ENCODE measurements at places on chromosomes 2 and 18.

GRCh38 chr18:58902961-58903360 lies 38.3 kb downstream of the ZNF532 start:
- DNase-seq: no peak

DNA sequence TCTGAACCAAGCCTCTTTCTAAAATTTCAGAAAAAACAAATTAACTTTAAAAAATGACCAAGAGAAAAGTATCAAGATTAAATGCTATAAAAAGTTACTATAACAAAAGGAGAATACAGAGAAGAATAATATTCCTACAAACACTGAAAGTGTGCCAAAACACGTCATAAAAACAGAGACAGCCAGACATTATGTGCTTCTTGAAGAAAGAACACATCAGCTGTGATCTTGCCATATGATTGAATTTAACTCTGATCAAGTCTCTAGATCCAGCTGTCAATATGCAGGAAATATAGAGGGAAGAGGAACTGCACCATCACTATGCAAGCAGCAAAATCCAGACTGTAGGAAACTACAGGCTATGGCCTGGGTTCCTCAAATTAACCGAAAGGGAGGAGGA lies 33.7 kb upstream of the COL5A2 start:
- DNase-seq: no peak

DNA sequence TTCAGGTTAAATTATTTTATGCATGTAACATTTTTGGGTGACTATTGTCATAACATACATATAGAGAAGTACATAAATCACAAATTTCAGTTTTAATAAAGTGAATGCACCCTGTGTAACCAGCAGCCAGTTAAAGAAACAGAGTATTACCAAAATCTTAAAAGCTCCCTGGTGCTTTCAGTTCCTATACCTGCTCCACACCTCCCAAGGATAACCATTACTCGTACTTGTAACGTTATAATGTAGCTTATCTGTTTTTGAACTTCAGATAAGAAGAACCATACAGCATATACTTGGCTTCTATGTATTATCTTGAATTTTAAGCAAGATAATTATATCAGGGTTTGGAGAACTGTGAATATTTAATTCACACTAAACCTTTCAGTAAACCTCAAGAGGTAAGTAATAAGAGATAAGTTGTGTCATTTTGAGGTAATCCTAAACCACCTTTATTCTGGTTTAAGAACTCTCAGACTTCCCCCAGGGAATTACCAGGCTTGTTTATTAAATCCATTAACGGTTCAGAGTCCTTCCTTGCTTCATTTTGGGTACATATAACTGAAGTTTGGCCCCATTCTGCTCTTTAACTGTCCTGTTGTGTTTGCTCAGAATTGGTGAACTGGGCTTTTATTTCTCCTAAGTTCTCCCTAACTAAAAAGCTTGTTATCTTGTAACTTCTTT lies 58.6 kb downstream of the LCLAT1 start:
- DNase-seq: no peak

DNA sequence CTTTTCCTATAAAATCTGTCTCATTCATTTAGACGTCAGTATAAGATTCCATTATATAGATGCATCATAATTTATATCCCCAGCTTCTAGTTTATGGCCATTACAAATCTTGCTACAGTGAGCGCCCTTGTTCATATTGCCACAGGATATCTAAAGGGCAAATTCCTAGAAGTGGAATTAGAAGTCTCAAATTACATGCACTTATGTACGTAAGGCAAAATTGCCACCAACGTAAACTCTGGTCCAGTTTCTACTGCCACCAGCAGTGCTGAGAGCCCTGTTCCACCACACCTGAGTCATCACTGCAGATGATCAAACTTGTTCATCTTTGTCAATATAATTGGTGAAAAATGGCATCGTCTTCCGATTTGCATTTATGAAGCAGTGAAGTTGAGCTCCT lies 90.9 kb upstream of the ID2 start:
- no peak for DNase-seq

DNA sequence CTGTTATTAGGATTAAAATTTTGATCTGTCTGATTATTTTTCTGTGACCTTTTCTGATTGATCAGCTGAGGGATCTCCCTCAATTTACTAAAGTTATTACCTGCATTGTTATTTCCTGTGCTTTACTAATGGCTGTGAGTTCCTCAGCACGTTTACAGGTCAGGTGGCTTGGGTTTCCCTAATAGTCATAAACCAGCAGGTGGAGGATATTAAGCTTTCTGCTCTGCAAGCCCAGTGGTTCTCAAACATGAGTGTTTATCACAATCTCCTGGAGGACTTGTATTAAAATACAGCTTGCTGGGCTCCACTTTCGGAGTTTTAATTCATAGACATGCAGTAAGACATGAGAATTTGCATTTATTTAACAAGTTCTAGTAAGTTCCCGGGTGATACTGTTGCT lies 22.4 kb upstream of the UGP2 start:
- no peak for DNase-seq

DNA sequence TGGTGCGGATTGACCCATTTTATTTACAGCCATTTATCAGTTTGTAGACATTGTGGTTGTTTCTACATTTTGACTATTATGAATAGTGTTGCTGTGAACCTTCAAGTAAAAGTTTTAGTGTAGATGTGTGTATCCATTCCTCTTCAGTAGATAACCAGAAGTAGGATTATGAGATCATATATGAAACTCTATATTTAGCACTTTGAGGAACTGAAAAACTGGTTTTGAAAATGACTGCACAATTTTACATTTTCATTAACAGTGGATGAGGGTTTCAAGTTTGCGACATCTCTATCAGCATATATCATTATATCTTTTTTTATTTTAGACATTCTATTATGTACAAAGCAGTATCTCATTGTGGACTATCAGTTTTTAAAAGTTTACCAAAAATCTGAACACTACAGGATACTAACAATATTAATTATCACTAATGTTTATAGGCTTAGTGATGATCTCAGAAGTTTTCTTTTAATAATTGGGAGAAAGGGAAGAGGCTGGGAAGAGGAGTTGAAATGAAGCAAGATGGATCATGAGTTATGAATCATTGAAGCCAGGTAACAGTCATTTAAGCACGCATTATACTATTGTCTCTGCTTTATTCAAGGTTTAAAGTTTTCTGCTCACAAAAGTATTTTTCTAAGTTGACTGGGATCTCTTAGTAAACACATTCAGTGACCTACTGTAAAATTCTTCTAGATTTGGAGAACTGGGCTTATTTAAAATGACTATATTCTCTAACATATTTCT lies 329.0 kb upstream of the LRATD1 start:
- no peak for DNase-seq

- no peak for DNase-seq
These were observed 46.0 kb upstream of the MBP start for GRCh38 chr18:77178559-77178958.

DNA sequence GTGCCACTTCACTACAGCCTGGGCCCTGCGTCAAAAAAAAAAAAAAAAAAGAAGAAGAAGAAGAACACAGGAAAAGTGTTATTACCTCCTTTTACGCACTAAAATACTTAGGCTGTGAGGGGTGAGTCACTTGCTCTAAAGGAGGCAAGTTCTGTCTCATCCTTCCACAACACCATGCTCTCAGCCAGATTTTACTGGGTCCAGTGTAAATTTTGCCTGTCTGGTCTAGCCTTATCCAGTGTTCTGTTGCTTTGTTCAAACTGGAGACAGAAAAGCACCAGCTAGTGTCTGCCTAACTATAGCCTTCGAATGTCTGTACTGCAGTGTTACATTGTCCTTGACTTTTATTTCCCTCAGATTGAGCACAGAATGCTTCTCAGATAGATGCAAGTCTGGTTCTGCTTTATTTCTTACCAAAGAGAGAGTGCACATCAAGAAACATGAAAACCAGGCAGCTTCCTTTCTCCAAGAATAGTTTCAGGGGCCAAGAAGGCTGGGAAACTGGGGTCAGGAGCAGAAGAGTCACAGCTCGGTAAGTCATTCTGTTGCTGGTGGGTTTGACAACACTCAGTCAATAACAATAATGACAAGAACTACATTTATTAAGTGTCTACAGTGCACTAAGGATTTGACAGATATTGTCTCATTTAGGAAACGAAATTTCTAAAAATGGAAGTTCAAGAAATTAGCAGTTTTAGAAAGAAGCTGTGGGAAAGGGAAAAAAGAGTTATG lies 3.1 kb upstream of the MSGN1 start:
- no peak for DNase-seq

DNA sequence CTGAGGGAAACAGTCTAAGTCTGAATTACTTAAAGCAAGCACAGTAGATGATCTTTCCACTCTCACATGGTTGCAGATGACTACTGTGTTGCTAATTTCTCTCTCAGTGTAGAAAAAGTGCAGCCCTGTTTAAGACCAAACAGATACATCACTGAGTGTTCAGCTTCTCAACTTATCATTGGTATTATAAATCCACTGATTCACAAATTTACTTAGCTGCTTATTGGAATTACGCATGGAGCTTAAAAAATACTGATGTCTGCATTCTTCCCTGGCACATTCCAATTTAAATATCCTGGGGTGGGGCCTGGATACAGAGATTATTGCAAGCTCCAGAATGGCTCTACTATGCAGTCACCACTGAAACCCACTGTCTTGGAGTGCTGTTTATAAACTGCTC lies 411.2 kb downstream of the RND3 start:
- peak; percentile 1 for DNase-seq

DNA sequence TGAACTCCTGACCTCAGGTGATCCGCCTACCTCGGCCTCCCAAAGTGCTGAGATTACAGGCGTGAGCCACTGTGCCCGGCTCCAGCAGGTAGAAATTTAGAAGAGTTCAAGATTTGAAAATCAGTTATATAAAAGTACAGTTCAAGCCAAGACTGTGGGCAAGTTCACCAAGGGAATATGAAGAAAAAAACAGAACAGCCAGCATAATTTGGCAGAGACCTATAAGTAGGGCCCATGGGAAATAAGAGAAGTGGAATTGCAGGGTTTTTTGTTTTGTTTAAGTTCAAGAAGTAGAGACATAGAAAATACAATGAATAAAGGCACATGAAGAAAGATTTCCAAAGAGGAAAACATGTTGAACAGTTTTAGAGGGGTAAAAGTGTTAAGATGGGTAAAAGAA lies 57.9 kb downstream of the BAZ2B start:
- DNase-seq: no peak

DNA sequence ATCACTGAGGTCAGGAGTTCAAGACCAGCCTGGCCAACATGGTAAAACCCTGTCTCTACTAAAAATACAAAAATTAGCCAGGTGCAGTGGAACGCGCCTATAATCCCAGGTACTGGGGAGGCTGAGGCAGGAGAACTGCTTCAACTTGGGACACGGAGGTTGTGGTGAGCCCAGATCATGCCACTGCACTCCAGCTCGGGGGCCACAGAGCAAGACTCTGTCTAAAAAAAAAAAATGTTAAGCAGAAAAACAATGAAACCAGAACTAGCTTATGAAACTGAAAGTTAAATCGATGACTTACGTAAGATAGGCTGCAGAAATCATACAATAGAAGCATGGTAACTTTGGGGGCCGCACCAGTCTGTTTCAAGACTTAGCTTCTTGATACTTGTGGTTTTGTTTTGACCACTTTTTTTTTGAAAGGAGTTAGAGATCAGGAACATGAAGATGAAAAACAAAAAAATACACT lies 6.2 kb upstream of the GPR155 start:
- DNase-seq: no peak

GRCh38 chr2:158460632-158461297 lies 4.0 kb downstream of the PKP4 start:
- DNase-seq: no peak

DNA sequence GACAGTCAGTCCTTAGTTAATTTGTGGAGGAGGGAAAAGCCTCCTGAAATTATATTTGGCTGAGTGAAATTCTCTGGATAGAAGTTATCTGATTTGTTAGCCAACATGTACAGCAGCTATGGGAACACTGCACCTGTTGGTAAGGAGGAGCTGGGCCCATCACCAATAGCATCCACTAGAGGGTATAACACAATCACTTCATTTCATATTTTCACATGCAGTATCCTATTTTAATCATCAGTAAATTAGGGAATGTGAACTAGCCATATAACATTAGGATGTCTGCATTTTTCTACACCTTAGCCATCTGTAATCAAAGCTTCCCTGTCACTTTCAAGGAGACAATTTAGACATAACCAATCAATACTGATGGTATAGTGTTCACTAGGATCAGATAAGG lies 818.4 kb upstream of the CDH2 start:
- no peak for DNase-seq

- DNase-seq: no peak
These were observed 261.1 kb upstream of the AGAP1 start for GRCh38 chr2:235232449-235233433.

DNA sequence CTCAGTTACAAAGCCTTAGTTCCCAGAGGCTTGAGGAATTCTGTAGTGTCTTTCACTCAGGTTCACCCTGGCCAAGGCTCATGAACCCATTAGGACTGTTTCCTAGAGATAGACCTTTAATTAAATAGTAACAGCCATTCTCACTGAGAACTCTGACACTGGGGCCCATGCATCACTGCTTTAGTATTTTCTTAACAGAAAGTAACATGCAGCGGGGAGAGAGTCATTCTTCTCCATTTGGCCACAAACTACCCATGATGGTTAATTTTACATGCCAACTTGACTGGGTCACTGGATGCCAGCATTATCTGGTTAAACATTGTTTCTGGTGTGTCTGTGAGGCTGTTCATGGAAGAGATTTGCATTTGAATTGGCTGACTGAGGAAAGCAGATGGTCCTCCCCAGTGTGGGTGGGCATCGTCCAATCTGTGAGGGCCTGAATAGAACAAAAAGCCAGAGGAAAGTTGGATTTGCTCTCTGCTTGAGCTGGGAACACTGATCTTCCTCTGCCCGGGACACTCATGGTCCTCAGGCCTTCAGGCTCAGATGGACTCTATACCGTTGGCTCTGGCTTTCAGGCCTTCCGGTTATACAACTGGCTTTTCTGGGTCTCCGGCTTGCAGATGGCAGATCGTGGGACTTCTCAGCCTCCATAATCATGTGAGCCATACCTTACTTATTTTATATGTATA lies 5.6 kb upstream of the CPLX4 start:
- DNase-seq: no peak

DNA sequence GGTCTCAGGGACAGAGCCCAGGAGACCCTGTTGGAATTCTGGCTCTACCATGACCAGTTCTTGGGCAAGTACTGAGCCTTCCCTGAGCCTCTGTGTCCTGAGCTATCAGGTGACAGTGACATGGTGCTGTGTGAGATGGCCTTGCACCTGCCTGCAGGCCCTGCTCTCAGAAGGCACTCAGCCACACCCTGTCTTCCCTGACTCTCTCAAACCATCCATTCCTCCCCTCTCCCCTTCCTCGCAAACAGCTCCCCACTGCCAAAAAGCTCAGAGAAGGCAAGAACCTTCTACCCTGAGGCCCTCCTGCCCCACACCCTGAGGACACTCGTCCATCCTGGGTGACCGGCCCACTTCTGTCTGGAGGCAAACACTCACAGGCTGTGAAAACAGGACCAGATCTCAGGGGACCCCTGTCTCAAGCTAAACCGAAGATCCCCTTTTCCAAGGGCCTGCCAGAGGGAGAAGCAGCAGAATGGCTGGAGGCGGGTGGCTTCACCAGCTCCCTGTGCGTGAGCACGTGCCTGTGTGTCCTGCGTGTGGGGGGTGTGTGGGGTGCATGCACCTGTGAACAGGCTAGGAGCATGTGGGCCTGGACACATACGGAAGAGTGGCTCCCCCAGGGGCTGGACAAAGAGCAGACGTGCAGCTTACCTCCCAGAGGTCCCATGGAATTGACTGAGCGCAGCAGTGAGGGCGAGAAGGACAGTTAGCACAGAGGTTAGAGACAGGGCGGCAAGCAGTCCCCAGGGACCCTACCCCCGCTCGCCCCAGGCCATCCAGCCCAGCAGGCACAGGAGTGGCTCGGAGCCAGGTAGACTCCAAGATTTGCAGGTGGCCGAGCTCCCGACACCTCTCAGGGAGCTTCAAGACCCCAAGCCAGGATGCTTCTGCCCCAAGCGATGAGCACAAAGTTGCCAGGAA lies 53.9 kb downstream of the BIN1 start:
- DNase-seq: no peak

GRCh38 chr2:108824316-108825070 lies 37.9 kb downstream of the CCDC138 start:
- no peak for DNase-seq

All from HTR-8/SVneo (cell line).